ENCODE measurements at places on chromosomes 5 and 9. TPM values are rescaled to one million over a fixed set of nuclear protein-coding genes. Genes with fewer than 3 reads are reported as not detected.

- H3K4me3 ChIP-seq, result no peak overlapping the region
- no peaks in the 10 kb centered on the region for H3K27me3 ChIP-seq
- H3K27ac ChIP-seq, result no peak overlapping the region
Observed at GRCh38 chr5:172410662-172411483, 43.5 kb downstream of the SH3PXD2B start.

DNA sequence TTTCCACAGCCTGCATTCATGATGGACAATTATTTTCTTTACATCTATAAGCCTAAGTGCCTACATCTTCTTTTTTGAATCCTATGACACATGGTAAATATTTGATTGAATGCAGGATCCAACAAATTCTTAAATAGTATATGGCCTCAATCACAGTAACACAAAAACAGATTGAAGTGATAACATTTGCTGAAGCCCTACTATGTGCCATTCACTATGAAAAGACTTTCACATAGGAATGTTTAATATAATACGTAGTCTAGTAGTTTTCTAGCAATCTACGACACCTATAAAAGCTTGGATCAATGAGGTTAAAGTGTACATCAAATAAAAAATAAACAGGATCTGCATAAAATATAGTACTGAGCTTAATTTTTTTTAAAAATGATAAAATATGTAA lies 231.0 kb downstream of the AP3B1 start:
- no peaks in the 10 kb centered on the region for H3K36me3 ChIP-seq
- DNase-seq, result no peak
- H3K27me3 ChIP-seq, result no peaks in the 10 kb centered on the region
- no peak overlapping the region for H3K4me3 ChIP-seq
- H3K27ac ChIP-seq, result no peak overlapping the region

DNA sequence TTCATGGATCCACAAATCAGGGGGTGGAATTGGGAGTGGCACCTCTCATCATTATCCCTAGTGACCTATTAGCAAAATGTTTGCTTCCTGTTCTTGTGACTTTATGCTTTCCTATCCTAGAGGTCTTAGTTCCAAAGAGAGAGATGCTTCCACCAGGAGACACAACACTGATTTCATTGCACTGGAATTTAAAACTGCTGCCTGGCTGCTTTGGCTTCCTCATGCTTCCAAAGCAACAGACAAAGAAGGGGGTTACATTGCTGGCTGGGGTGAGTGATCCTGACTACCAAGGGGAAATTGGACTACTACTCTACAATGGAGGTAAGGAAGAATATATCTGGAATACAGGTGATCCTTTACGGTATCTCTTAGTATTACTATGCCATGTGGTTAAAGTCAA lies 69.2 kb upstream of the SH3GL2 start:
- H3K27ac ChIP-seq, result no peak overlapping the region
- H3K27me3 ChIP-seq, result no peaks in the 10 kb centered on the region
- no peaks in the 10 kb centered on the region for H3K36me3 ChIP-seq
- H3K4me3 ChIP-seq, result no peak overlapping the region
- H3K4me1 ChIP-seq, result no peaks in the 10 kb centered on the region
- DNase-seq, result no peak

The PCDHB5 gene
- 27.5 TPM for total RNA-seq

- peak; percentile 68 for DNase-seq
- H3K27ac ChIP-seq, result no peak overlapping the region
Observed at GRCh38 chr5:125536582-125536981, 790.1 kb upstream of the ZNF608 start.

GRCh38 chr5:97071101-97071500 lies 71.3 kb downstream of the LIX1 start:
- DNase-seq, result peak; percentile 51
- H3K4me1 ChIP-seq, result peaks cover 14% of the 10 kb centered on the region
- no peak overlapping the region for H3K27ac ChIP-seq
- no peaks in the 10 kb centered on the region for H3K27me3 ChIP-seq
- H3K4me3 ChIP-seq, result no peak overlapping the region
- H3K36me3 ChIP-seq, result no peaks in the 10 kb centered on the region

DNA sequence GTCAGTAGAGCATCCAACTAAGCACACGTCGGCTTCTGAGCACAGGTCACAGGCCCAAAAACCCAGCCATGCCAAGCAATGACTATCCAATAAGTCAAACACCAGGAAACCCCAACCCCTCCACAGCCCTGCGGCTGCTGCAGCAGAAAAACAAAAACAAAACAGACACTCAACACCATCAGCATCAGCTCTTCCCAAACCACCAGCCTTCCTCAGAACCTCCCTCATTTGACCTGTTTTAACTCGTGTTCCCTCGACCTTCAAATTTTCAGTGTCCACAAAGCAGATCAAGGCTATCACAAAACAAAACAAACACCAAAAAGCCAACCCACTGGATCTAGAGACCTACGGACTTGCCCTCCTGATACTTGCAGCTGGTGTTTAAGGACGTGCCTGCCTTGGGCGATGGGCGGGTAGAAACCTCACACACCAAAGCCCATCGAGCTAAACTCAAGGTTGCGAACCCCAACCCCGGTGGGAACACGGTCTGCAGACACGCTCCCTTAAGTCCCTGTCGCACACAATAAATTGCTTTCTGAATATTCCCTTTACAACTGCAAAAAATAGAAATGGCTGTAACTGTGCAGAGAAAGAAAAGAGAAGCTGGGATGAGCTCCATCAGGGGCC lies 247.1 kb upstream of the ANKRD55 start:
- H3K4me1 ChIP-seq, result peaks cover 37% of the 10 kb centered on the region
- no peaks in the 10 kb centered on the region for H3K27me3 ChIP-seq
- DNase-seq, result no peak
- H3K4me3 ChIP-seq, result peak overlapping the region; percentile 37
- no peaks in the 10 kb centered on the region for H3K36me3 ChIP-seq

DNA sequence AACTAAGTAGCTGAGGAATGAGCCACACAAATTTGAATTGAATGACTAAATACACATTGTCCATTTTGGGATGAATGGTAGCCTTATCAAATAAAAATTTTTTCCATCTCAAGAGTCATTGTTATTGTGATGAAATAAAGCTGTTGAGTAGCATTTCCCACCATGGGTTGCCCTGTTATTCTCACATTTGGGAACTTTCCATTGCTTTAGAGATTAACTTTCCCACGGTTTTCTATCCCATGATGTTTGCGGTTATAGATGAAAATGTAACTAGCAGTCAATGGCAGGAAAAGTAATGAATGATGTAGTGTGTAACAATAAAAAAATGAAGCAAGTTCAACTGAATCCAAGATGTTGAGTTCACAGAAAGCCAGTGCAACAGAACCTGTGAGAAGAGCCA lies 59.9 kb upstream of the PLPP1 start:
- no peak overlapping the region for H3K4me3 ChIP-seq
- H3K4me1 ChIP-seq, result peaks cover 2% of the 10 kb centered on the region
- no peaks in the 10 kb centered on the region for H3K27me3 ChIP-seq
- no peak overlapping the region for H3K27ac ChIP-seq
- no peaks in the 10 kb centered on the region for H3K36me3 ChIP-seq

DNA sequence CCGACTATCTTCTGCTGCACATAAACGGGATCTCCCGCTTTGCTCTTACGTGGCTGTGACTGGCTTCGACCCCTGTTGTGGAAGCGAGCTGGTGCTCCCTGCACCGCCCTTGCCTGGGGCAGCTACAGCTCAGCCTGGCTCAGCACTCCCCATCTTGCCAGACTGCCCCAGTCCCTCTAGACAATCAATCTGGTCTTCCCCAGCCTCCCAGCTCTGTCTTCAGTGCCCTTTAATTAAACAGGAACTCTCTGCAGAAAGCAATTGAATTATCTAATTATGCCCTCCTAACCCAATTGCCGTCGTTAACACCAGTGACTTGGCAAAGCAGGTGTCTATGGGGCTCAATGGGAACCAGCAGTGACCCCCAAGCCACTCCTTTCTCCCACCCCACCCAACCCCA lies 18.9 kb upstream of the NTNG2 start:
- no peak for DNase-seq
- H3K4me3 ChIP-seq, result no peak overlapping the region
- H3K27ac ChIP-seq, result no peak overlapping the region
- peaks cover 30% of the 10 kb centered on the region for H3K27me3 ChIP-seq
- H3K4me1 ChIP-seq, result no peaks in the 10 kb centered on the region

- DNase-seq, result no peak
- no peaks in the 10 kb centered on the region for H3K36me3 ChIP-seq
- H3K27ac ChIP-seq, result no peak overlapping the region
- no peaks in the 10 kb centered on the region for H3K4me1 ChIP-seq
Observed at GRCh38 chr5:12258549-12258948, 354.3 kb upstream of the CTNND2 start.

GRCh38 chr9:37034305-37034937 lies 353 bp upstream of the PAX5 start:
- H3K4me1 ChIP-seq, result peaks cover 13% of the 10 kb centered on the region
- peak; percentile 56 for DNase-seq
- no peak overlapping the region for H3K4me3 ChIP-seq
- no peaks in the 10 kb centered on the region for H3K36me3 ChIP-seq

DNA sequence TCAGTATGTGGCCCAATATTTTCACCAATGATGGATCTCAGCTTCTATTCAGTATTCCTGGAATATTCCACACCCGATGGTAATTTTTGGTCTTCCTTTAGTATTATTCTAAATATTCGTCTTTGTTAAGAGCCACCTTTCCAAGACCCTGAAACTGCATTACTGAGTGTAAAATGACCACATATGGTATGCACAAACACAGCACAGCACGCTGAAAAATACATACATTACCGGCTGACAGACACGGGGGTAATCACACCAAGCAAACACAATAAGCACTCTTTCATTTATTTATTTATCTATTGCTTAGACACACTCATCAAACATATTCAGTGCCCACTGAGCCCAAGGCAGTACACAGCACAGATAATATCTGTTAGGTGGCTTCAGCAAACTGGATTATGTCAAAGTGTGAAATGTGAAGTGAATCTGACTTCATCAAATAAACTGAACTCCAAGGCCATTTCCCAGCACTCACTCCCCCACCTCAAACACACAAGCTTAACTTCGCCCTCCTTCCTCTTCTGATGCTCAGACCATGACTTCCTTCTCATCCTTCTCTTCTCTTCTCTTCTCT lies 1637.8 kb upstream of the C9orf72 start:
- H3K4me1 ChIP-seq, result peaks cover 3% of the 10 kb centered on the region
- H3K4me3 ChIP-seq, result no peak overlapping the region
- DNase-seq, result no peak
- peaks cover 82% of the 10 kb centered on the region for H3K27me3 ChIP-seq
- H3K27ac ChIP-seq, result no peak overlapping the region
- H3K36me3 ChIP-seq, result no peaks in the 10 kb centered on the region

DNA sequence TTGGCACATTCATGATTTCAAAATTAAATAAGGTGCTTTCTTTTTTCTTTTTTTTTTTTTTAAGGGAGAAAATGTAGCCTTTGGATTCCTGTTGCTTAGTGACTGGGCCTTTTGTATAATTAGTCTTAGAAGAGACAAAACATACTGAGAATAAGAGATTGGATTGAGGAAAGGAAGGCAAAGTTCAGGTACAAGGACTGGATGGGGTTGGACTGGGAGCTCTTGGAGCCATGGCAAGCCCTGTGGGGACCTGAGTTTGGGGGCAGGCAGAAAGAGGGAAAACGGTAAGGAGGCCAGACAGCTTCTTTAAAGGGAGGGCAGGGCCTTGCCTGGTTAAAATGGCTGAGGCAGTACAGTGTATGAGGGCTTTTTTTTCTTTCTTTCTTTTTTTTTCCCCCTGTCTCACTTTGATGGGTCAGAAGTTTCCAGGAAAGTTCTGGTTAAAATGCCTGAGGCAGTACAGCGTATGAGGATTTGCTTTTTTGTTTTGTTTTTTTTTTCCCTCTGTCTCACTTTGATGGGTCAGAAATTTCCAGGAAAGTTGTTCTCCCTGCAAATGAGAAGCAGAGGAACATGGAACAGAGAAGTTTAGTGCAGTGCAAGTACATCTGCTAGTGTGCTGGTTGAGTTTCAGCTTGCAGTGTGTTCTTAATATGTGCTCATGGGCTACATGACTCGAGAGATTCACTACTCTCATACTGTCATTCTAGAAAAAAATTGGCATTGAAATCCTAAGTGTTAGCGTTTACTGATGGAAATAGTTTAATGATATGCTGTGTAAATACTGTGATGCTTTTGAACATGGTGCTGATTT lies 16.8 kb downstream of the SNX18 start:
- no peak overlapping the region for H3K4me3 ChIP-seq
- peak overlapping the region; percentile 90 for H3K27ac ChIP-seq
- no peaks in the 10 kb centered on the region for H3K27me3 ChIP-seq
- DNase-seq, result no peak
- peaks cover 38% of the 10 kb centered on the region for H3K4me1 ChIP-seq
- H3K36me3 ChIP-seq, result no peaks in the 10 kb centered on the region

The DDX4 gene
- total RNA-seq, result not detected

The RASGEF1C gene
- 1.5 TPM for total RNA-seq

The PCDHGA7 gene
- 1.2 TPM for total RNA-seq

DNA sequence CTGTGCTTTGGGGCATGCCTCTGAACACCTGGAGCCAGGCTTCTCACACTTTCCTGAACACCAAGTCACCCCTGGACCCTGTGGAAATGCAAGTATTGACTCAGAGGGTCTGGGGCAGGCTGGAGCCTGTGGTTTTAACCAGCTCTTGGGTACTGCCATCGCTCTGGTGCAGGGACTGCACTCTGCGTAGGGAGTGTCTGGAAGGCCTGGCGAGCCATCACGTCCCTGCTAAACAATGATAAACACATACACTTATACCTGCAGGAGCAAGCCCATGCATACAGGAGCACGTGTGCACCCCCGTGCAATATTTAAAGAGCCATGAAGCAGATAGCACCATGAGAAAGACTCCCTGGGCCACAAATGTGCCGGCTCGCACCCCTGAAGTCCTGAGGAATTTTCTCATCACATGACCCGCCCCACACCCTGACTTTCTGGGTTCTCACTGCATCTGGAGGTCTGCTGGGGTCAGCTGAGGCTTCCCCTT lies 267.7 kb downstream of the GADD45G start:
- peaks cover 41% of the 10 kb centered on the region for H3K4me1 ChIP-seq
- H3K36me3 ChIP-seq, result no peaks in the 10 kb centered on the region
- H3K4me3 ChIP-seq, result no peak overlapping the region
- H3K27me3 ChIP-seq, result no peaks in the 10 kb centered on the region

DNA sequence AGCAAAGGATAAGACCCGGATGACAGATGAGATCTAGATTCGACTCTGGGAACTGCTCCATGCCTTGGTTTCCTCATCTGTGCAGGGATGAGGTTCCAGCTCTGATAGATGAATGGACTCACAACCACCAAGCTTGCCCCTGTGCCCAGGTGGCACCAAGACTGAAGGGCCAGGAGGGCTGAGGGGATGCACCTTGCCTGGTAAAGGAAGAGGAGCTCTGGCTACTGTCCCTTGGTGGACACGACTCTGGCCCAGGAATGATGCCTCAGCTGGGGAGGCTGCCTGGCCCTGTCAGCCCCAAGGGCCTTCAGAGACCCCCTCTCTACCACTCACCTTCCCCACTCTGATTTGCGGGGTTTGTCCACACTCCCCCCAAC lies 24.9 kb upstream of the ANXA6 start:
- H3K27me3 ChIP-seq, result no peaks in the 10 kb centered on the region
- H3K4me3 ChIP-seq, result no peak overlapping the region
- no peak for DNase-seq
- H3K4me1 ChIP-seq, result no peaks in the 10 kb centered on the region
- H3K27ac ChIP-seq, result no peak overlapping the region
- peaks cover under 1% of the 10 kb centered on the region for H3K36me3 ChIP-seq

DNA sequence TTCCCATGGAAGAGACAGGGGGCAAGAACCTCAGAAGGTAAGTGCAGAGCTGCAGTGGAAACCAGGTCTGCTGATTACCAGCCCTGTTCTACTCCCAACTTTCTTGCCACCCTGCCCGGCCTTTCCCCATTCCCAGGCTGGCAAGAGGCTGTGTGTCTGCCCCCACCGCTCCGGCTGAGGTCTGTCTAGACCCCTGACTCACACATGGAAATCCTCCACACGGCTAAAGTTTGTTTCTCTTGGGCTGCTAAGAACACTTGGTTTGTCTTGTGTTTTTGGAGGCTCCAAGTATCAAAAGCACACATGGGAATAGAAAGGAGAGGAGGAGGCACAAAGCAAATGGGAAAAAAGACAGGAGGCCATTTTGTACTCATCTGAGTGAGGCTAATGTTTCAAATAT lies 168.3 kb downstream of the GABBR2 start:
- no peaks in the 10 kb centered on the region for H3K27me3 ChIP-seq
- H3K4me3 ChIP-seq, result no peak overlapping the region
- no peaks in the 10 kb centered on the region for H3K4me1 ChIP-seq
- no peak overlapping the region for H3K27ac ChIP-seq

Data from cardiac muscle cell (in vitro differentiated cells and primary cell).